Bone marrow (tissue), 2 donors: ENCODE measurements at places on chromosomes 7 and 10.

- DNase-seq: no peak
Measured at GRCh38 chr7:39567294-39567693, 1.1 kb downstream of the YAE1 start.

DNA sequence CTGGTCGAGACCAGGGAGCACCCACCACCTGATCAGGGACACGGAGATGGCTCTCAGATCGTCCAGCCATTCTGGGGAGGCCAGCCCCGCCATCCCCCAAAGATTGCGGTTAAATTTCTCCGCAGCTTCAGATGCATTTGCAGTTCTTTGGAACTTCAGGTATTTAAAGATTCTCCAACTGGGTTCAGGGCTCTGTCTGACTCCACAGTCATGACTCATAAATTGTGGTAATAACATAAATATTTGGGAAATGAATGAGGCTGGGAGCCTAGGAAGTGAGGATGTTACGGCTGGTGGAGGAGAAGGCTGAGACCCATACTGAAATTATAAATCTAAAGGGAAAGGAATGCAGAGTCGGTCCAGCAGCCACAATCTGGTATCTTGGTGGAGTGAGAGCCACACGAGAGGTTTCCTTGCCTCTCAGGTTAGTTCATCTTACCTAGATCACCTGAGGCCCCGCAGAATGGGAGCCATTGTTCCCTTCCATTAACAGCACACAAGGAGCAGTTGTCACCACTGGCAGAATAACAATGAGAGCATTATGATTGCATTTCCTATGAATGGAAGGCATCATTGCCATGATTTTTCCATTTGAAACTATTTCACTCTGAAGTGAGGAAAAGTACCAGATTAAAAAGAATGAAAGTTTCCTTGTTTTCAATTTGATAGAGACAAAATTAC lies 26.7 kb upstream of the DNAJB6 start:
- no peak for DNase-seq

GRCh38 chr10:75770626-75771081 lies 339.2 kb downstream of the LRMDA start:
- DNase-seq: no peak

DNA sequence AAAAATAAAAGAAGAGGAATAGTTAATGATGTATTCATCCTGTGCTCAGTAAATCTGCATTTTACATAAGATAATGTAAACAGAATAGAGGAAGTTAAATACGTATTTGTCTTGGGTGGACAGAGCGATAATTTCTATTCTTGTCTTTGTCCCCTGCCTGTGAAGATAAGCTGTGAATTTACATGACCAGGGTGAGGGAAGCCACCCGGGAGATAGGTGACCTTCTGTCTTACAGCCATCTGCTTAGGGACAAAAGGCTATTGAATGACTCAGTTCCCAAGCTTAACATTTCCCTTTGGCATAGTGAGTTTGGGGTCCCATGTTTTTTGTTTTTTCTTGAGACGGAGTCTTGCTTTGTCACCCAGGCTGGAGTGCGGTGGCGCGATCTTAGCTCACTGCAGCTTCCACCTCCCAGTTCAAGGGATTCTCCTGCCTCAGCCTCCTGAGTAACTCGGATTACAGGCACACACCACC lies 88.7 kb upstream of the KCTD7 start:
- no peak for DNase-seq

DNA sequence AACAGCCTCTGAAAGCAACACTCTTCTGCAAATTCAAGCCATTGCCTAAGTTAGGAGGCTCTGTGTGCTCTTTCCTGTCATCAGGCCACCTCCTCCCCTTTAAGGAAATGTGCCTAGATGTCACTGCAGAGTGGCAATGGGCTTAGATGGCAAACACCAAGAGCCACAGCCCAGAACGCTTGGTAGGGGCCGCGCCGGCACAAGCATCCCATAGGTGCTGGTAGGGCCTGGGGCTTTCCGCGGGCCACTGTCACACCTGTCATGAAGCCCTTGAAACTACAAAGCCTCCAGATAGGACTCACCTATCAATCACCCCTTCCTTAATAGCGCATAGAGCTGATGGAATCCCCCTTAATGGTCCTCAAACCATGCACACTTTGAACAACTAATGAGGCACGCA lies 299.9 kb downstream of the GRID1 start:
- DNase-seq: no peak

GRCh38 chr10:129058664-129059155 lies 408.3 kb upstream of the MGMT start:
- no peak for DNase-seq

DNA sequence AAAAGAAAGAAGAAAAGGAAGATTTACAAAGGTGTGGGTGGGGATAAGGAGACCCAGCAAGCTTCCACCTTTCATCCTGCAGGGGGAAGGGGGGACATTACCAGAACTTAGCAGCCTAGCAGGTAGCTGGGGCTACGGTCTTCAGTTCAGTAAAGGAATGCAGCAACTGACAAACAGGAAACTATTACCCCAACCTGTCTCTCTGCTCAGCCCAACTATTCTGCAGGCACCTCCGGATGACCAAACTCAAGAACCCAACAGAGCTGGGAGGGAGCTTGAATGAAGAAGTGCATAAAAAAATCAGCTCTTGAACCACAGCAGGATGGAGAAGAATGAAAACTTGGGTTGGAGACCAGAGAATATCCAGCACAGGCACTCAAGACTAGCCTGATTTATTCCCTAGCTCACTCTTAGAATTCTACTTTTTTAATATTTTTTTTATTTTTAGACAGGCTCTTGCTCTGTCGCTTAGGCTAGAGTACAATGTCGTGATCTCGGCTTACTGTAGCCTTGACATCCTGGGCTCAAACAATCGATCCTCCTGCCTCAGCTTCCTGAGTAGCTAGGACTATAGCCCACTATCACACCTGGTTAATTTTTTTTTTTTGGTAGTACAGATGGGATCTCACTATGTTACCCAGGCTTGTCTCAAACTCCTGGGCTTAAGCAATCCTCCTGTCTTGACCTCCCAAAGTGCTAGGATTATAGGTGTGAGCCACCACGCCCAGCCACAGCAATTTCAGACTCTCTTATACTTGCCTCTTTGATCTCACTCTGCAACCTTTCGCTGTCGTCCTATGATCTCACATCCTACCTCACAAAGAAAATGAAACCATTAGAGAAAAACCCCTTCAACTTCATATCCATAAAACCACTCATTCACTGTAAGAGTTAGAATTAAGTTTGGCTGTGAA lies 18.5 kb upstream of the C10orf67 start:
- no peak for DNase-seq

DNA sequence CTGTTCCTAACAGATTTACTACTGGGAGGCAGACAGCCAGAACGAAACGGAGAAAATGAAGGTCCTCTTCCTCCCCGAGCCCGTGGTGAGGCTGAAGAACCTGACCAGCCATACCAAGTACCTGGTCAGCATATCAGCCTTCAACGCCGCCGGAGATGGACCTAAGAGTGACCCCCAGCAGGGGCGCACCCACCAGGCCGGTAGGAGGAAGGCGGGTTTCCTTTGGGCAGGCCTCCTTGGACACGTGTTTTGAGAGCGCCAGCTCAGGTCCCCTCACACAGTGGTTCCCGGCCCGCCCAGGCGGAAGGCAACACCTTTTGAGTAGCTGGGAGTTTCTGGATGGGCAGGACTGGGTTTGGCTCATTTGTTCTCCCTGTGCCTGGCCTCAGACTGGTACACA lies 474.0 kb upstream of the FOXK1 start:
- DNase-seq: no peak

DNA sequence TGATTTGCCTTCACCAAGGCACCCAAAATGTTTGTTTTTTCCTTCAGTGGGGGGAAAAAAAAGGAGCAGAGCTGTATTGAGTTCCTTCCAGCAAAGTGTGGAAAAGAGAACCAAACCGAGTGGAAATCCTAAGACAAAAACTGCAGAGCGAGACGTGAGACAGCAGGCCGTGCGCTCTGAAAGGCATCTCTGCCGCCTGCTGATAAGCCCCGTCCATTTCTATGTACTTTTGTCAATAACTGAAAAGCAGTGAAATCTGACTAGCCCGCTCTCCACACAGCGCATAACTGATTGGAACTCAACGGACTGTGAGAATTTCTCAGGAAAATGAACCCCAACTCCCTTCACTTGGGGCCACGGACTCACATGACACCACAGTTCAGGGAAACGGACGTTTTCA lies 83.2 kb downstream of the COBL start:
- DNase-seq: no peak

GRCh38 chr10:15083674-15084501 lies 4.7 kb downstream of the ACBD7 start:
- DNase-seq: no peak

GRCh38 chr10:76139431-76139830 lies 708.0 kb downstream of the LRMDA start:
- no peak for DNase-seq

DNA sequence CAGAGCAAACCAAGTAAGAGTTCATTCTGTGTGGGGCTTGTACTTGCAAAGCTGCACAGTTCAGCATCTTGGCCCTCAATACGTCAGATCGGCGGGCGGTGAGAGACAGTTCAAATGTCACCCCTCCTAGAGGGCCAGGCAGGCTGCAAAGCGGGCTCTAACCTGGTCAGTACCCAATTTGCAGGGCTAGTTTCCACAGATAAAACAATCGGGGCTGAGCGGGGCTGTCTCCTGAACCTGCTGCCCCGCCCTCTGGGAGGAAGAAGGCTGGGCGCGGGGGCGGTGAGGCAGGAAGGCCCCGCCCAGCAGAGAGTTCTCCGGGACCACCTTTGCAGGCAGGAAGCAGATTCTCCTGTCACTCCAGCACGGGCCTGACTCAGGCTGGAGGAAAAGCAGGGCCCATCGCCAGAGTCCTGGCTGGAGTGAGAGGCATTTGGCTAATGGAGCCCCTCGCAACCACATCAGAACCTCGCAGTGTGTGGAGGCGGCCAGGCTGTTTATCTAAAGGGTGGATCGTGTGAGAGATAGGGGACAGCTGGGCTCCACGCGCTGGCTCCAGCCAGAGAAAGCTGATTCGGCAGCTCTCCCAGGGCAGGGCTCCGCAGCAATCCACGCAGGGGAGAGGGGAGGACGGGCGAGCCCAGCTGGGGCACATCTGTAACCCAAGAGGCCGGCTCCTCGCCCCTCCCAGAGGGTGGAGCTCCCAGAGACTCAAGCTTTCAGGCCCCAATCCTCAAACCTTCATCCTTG lies 83.1 kb downstream of the SH3PXD2A start:
- DNase-seq: peak; percentile 66

- no peak for DNase-seq
Measured at GRCh38 chr7:108026647-108027046, 23.7 kb upstream of the LAMB1 start.

- DNase-seq: no peak
Measured at GRCh38 chr10:4264209-4264865, 479.3 kb upstream of the KLF6 start.

GRCh38 chr7:157431173-157431950 lies 94.6 kb downstream of the DNAJB6 start:
- DNase-seq: no peak

GRCh38 chr7:5646846-5647245 lies 134.6 kb downstream of the RNF216 start:
- DNase-seq: no peak

GRCh38 chr10:132537684-132538001 lies at the start of gene INPP5A:
TSS of gene INPP5A (plus strand) at chr10:132537787. CDS start at chr10:132538097, 310 bp downstream.
- DNase-seq: no peak

DNA sequence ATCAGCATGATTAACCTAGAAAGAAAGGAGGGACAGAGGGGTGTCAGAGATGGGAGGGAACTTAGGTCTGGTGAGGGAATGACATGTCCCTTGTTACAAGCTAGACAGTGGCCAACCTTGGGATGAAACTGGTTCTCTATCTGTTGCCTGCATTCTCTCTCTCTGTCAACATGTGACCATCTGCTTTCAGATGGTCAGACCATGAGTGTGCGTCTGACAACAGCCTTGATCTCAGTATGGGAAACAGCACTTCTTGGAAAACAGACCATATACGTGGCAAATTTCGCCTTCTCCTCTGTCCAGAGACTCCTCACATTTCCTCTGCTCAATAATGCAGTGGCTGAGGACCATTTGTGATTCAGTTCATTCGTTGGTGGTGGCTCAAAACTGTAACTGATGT lies 845.9 kb downstream of the TYW1 start:
- DNase-seq: no peak

DNA sequence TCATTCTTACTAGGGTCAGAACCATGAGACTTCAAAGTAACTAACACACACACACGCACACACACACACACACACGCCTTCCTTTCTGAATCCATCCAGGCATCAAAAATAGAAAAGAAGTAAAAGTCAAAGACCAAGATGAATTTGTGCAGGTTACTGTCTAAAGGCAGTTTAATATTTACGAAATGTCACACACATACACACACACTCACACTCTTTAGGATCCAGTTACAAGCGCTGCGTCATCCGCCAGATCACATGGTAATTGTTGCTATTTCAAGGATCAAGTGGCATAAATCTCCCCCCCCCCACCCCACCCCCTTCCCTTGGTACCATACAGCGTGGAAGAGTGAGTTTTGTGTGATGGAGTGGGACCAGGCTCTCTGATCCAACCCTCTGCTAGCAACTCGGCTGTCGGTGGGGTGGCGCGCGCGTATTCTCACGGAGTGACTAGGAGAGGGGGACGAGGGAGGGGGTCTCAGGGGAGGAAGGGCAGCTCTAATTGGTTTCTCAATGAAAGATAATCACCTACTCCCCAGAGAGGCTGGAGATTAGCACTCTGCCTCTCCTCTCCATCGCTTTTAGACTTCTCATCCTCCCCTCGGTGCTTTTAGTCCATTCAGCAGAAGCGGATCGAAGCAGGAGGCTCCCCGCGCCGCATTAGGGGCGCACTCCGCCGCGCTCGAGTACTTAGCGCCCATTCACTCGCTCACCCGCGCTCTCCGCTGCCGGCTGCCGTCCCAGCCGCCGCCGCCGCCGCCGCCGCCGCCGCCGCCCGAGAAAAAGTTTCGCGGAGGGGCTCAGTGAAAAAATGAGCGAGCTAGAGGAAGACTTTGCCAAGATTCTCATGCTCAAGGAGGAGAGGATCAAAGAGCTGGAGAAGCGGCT lies 83.5 kb upstream of the PRKG1 start:
- DNase-seq: no peak

DNA sequence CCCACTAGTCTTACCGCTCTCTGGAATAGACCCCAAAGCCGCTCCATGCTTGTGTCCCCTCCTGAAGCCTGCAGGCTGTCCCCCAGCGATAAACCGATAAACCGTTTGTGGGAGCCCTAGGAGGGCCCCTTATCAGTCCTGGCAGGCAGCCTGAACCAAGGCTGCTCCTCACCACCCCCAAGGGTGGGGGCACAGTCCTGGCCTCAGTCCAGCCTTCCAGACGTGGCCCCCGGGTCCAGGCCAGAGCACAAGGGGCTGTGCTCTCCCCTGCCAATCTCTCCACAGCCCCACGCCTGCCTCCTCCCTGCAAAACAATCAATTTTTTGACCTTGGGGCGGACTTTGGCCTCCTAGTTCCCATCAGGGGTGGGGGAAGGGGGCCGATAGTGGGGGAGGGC lies at the start of gene TFR2:
Gene TFR2 (minus strand): TSS at position 90 of the 397 bp plus-strand sequence. CDS start 43 bp downstream, at position 47.
- no peak for DNase-seq
